ENCODE measurements at places on chromosomes 1 and 21.

GRCh38 chr1:221689138-221689537 is 52.8 kb downstream of the DUSP10 start:
- no peaks in the 10 kb centered on the region for H3K4me1 ChIP-seq
- no peaks in the 10 kb centered on the region for H3K27me3 ChIP-seq
- DNase-seq, result no peak
- no peak overlapping the region for H3K4me3 ChIP-seq

GRCh38 chr1:159991513-159991912 is 37.5 kb upstream of the SLAMF9 start:
- no peaks in the 10 kb centered on the region for H3K27me3 ChIP-seq
- no peak overlapping the region for H3K4me3 ChIP-seq
- no peaks in the 10 kb centered on the region for H3K36me3 ChIP-seq
- no peak for DNase-seq

DNA sequence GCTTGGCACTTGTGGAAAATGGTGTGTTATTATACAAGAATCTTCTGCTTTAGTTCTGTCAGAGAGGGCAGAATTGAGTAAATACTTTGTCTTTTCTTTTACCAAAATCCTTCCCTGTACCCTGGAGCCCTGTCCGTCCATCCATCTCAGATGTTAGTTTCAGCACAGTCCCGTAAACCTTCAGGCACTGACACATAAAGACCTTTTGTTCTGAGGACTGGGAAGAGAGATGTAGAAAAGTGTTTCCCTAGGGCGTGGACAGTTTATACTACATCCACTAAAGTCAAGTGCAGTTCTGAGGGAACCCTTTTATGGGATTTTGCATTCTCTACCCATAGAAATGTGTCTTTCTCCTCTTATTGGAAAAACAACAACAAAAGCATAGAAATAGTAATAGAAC is 162.4 kb downstream of the PDE4B start:
- H3K27me3 ChIP-seq, result no peaks in the 10 kb centered on the region
- no peak overlapping the region for H3K27ac ChIP-seq
- H3K4me3 ChIP-seq, result no peak overlapping the region
- no peaks in the 10 kb centered on the region for H3K36me3 ChIP-seq
- no peak for DNase-seq

- peaks cover 6% of the 10 kb centered on the region for H3K4me1 ChIP-seq
- no peak overlapping the region for H3K4me3 ChIP-seq
- H3K27ac ChIP-seq, result no peak overlapping the region
- H3K36me3 ChIP-seq, result peaks cover 21% of the 10 kb centered on the region
- no peaks in the 10 kb centered on the region for H3K27me3 ChIP-seq
- DNase-seq, result no peak
Observed at GRCh38 chr21:41396558-41397075, 29.4 kb upstream of the MX1 start.

DNA sequence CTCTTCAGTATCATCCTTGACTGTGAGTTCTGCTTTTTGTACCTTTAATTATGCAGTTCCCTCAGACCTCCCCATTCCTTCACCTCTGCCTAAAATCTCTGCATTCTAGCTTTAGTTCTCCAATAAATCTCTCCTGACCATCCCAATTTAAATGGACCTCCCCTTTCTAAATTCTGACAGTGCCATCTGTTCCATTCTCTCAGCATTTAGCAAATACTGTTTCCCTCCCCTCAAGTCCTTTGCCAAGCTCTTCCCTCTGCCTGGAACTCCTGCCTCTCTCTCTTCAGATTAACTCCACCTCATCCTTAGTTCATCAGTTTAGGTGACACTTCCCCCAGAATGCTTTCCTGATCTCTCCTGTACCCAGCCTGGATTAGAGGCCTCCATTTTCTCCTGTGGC is 54.0 kb upstream of the JUN start:
- no peak overlapping the region for H3K27ac ChIP-seq
- no peak for DNase-seq
- no peaks in the 10 kb centered on the region for H3K4me1 ChIP-seq
- no peak overlapping the region for H3K4me3 ChIP-seq
- H3K27me3 ChIP-seq, result no peaks in the 10 kb centered on the region

Measured in Peyer's patch (tissue), 4 donors.